Activated CD4-positive, alpha-beta T cell treated with anti-CD3 and anti-CD28 coated beads, Interleukin-2, amount 50 U/mL, for 16 hours (primary cell): ENCODE measurements at places on chromosomes 16 and 17.
A peak's percentile ranks its signal among the peaks of the same experiment; 100 is the strongest.

DNA sequence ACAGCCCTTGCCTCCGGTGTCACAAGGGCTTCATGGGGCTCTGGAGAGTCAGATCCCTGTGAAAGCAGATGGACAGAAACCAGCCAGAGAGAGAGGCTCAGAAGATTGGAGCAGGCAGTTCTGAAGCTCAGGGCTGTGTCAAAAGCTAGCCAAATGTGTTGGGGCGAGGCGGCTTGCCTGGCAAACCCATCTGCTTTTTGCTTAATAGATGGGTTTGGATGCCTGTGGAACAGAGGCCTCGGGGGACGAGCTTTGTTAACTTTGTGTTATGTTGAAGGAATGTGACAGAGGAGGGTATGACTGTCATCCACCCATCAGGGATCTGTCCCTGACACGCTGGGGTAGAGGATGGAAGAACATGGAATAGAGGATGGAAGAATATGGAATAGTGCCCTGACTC, 21.0 kb upstream of the SLC12A3 start:
- no peak for DNase-seq

DNA sequence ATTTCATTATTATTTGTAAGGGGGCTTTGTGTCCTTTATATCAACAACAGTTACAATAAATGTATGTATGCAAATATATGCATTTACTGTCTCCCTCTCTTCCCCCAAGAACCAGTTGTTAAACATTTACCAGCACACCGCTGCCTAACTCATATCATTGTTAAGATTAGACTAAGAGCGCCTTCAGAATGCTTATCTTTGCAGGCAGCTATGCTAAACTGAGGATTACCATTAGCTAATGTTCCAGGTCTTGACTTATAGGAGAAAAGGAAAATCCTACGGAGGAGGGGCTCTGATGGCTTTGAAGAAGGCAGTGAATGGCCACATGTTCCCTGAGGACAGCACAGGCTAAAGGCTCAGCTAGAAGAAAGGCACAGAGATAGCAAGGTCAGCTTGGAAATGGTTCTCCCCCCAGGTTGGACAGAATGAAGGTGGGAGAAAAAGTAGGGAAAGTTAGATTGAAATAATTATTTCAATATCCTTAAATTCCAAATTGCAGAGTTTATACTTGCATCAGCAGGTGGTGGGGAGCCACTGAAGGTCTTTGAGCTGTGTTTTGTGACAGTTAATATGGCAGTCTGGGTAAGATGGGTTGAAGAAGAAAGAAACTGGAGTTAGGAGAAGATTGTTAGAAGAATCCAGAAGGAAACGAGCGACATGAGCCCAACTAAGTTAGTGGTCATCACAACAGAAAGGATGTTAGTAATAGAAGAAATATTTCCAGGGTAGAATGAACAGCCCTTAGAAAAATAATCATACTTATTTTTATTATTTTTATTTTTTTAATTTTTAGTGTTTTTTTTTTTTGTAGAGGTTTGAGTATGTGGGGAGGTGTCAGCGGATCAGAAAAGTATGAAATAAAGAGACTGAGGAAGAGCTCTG, 87.0 kb upstream of the MAF start:
- DNase-seq, result no peak

- DNase-seq, result peak; percentile 43
Measured at GRCh38 chr17:17416400-17417360, 60.1 kb upstream of the MED9 start.

DNA sequence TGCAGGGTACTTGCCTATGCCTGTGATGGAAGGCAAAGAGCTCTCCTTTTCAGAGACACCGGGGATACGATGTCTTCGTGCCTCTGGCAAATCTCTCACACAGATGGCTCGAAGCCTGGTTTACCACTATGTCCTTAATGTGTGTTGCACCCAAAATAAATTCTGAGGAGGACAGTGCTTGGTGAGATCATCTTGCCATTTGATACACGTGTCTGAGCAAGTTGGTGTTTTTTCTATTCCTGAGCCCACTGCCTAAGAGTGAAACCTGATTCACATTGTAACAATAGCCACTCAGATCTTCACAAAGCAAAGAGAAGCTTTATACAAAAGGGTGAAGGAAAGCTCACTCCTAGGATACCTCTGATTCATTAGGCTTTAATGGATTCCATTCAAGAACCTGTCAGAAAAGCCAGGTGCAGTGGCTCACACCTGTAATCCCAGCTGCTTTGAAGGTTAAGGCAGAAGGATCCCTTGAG, 33.1 kb upstream of the AKAP1 start:
- no peak for DNase-seq

- DNase-seq, result no peak
Measured at GRCh38 chr17:74502861-74503260, 28.4 kb downstream of the CD300LB start.

DNA sequence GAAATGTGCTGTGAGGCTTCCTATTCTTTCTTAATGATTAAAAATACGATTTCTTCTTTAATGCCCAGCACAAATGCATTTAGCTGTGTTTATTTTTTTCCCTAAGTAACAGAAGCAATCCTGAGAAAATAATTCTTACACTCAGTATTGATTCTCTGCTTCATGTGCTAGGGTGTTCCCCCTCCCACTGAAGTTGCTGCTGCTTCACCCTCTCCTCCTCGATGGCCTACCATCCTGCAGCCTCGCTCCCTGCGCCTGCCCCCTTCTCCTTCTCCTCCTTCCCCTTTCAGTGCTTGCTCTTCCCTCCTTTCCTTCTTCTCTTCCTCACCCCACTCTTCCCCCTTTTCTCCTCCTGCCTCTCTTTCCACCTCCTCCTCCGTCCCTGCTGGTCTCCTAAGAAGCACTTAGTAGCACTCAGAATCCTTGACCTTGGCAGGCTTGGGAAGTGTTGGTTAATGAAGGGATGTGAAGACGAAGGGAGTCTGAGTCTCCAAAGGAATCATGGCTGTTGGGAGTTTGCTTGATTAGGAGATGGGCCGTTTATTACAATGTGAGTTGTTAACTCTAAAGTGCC, 119.7 kb downstream of the RPTOR start:
- no peak for DNase-seq

- DNase-seq, result no peak
Measured at GRCh38 chr17:44310609-44311376, 2.4 kb downstream of the RUNDC3A start.

- peak; percentile 18 for DNase-seq
Measured at GRCh38 chr17:64406321-64407200, 15.9 kb upstream of the PECAM1 start.

GRCh38 chr17:63988741-63989621, 9.2 kb upstream of the PRR29 start:
- no peak for DNase-seq

DNA sequence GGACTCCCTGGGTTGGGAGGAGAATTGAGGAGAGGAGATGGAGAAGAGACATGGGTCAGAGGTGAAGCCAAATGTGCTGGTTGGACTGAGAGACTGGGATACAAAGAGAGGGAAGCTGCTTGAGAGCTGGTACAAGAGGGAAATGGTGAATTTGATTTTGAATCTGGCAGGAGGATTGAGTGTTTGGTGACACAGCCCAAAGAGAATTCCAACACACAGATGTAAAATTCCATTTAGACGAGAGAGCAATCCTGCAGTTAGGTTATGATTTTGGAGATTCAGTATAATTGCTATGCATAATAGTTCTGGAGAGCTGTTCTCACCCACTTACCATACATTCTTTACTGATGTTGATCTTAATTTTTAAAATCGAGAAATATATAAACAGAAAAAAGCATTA, 57.7 kb downstream of the HSD17B2 start:
- DNase-seq, result no peak

DNA sequence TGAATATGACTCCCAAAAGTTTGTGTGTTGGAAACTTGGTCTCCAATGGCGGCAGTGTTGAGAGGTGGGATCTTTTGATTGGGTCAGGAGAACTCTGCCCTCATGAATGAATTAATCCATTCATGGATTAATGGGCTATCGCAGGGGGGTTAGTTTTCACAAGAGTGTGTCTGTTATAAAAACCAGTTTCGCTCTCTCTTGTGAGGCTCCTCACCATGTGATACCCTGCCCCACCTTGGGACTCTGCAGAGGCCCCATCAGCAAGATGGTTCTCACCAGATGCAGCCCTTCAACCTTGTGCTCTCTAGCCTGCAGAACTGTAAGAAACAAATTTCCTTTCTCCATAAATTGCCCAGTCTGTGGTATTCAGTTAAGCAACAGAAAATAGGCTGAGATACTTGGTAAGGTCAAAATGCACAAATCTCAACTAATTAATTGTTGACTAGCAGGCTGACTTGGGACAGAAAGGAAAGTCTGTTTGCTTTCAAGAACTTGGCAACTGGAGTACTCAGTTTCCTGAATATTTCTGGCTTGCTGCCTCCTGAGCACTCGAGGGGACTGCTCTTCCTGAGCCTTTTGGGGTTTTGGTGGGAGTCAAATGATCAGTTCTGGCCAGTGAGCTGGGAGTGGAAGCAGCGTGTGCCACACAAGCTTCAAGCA, 13.8 kb upstream of the CCL17 start:
- DNase-seq, result no peak

GRCh38 chr16:67278773-67279295, 498 bp upstream of the PLEKHG4 start:
- peak; percentile 60 for DNase-seq

DNA sequence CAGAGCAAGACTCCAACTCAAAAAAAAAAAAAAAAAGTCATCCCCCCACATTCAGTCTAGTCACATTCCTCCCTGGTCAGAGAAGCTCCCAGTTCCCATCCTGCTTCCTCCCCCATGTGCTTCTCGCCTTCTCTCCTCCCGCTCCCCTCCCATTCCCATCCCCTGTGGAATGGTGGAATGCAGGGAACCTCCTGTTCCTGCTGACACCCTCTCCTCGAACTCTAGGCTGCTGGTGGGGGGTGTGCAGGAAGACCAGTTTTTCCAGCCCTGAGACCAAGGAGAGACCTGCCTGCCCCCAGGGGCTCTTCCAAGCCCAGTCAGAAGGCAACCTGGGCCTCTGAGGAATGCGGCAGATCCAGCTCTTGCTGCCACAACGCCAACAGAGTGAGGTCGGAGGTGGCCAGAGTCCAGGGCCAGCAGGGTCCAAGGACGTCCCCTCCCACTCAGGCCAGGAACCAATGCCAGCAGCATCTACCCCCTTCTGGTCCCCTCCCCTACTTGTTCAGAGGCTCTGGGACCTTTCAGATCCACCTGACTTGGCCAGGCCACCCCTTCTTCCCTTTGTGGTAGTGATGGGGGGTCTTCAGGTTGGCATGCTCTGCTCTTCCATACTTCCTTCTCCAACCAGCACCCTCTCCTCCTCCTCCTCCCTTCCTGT, 39.3 kb upstream of the TAC4 start:
- DNase-seq, result no peak

GRCh38 chr17:17034026-17034425, 8.2 kb upstream of the MPRIP start:
- DNase-seq, result no peak

DNA sequence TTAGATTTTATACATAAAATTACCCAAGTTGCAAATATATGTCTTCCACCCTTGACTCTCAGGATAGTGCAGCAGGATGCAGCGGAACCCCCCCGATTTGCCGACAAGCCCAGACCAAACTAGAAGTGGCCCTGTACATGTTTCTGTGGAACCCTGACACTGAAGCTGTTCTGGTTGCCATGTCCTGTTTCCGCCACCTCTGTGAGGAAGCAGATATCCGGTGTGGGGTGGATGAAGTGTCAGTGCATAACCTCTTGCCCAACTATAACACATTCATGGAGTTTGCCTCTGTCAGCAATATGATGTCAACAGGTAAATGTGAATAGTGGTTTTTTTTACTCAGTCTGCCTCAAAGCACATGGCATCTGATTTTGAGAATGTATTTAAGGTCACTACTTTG, 70.7 kb downstream of the OMG start:
- peak; percentile 25 for DNase-seq

DNA sequence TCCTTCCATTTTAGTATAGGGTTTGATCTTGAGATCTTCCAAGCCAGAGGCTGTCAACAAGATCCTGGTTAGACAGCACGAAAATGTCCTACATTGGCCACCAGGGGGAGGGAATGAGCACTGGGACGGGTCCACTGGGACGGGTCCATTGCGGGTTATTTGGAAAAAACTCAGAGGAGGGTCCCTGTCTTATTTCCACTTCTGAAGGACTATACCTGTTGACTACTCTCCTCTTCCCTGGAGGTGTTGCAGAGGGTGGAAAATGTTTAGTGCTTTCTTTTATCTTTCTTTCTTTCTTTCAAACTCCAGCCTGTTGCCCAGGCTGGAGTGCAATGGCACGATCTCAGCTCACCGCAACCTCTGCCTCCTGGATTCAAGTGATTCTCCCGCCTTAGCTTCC, 2.5 kb downstream of the TTLL6 start:
- peak; percentile 61 for DNase-seq

- no peak for DNase-seq
Measured at GRCh38 chr17:32723310-32723955, 153.5 kb downstream of the MYO1D start.

- no peak for DNase-seq
Measured at GRCh38 chr16:87447323-87447722, 45.5 kb downstream of the ZCCHC14 start.

- no peak for DNase-seq
Measured at GRCh38 chr16:79171931-79172705, 428.4 kb downstream of the MAF start.

DNA sequence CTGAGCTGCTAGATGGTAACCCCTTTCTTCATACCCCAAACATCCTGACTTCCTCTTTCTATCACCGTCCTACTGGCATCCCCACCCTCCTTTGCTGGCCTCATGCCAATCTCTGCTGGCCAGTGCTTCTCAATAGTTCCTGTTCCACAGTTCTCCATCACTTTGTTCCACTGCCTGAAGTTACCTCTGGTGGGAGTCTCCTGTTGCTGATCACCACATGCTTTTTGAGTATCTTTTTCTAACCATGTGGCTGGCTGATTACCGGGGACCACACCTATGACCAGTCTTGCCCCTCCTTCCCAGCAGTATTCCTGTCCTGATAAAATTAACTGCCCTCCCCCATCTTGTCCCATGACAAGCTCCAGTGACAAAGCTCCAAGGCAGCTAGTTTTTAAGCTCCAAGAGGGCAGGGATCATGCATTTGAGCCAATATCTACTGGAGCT, 380.4 kb upstream of the CCL2 start:
- DNase-seq, result no peak

DNA sequence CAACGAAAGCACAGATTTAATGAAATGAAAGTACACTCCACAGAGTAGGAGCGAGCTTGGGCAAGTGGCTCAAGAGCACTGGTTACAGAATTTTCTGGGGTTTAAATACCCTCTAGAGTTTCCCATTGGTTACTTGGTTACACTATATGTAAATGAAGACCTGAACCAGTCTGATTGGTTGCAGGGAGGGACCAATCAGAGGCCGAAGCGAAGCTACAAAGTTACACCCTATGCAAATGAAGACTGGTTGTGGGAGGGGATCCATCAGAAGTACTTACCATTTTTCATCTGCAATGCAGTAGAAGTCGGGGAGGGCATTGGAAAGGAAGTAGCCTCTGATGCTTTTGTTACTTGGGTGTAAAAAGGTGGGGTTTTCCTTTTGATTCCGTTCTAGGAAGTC, 132.0 kb downstream of the PMP22 start:
- DNase-seq, result no peak

- DNase-seq, result no peak
Measured at GRCh38 chr16:9447699-9448098, 356.3 kb downstream of the HAPSTR1 start.

GRCh38 chr16:54031107-54031760, 255.4 kb downstream of the IRX3 start:
- no peak for DNase-seq

GRCh38 chr17:56158344-56158743, 5.1 kb downstream of the ANKFN1 start:
- DNase-seq, result no peak

- no peak for DNase-seq
Measured at GRCh38 chr16:27238016-27238587, 30.5 kb downstream of the NSMCE1 start.
